Omental fat pad (tissue), 4 donors: ENCODE measurements at places on chromosomes 1 and 21.

DNA sequence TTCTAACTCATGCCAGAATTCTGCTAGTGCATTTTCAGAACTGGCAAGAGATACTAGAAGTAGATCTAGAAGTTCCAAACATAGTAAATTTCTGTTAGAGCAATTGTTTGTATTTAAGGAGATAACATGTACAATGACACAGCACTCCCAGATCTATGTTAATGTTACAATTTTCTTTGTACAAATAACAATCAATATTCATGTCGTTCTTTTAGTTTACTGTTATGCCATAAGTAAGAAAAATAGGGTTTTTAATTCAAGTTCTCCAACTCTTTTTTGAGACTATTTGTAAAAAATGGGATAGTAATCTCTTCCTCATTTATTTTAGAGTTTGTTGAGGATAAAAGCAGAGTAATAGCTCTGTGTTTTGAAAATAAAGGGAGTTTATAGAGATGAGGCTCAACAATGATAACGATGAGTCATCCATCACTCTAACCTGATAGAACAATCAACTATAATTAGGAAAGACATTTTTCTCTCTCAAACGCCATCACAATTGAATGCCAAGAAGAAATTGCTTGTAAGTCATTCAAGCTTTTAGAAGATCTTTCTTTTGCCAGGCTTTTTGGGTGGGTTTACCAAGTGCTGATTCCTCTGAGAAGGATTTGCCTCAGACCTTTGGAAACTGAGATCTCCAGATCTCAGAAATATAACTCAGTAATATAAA is 638 bp downstream of the CD84 start:
- no peak for DNase-seq

DNA sequence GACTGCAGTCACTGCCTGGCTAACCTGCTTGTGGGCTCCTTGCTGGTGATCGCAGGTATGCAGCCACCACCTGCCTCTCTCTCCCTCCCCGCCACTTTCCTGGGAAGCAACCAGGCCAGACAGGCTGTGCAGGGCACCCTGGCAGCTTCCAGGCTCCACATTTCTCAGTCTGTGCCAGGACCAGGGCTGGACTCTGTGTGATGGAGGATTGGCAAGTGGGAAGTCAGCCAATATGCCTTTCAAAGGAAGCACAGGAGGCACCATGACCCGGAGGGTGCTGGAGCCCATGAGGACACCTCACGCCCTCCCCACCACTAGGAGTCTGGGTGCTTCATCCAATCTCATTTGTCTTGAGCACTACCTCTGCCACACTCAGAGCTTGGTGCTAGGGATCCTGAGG is 15.8 kb upstream of the DISP3 start:
- no peak for DNase-seq

- DNase-seq, result no peak
These were observed 1.2 kb downstream of the LMOD1 start for GRCh38 chr1:201945157-201945556.

- DNase-seq, result no peak
These were observed 156.9 kb upstream of the IGSF21 start for GRCh38 chr1:17950728-17951127.

DNA sequence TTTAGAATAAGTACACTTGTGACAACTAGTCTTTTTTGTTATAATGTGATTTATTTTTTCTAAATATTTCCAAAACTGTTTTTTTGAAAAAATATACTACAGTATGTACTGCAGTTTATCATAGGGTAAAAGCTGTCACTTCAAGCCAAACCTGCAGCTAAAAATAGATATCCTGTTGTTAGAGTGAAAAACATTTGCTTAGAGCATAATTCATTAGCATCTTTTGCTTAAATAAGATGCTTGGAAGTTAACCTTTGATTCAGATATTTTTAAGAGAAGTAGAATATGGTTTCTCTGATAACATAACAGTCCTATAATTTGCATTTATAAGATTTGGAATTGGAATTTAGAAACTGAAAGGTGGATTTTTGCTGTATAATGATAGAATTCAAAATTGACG is 21.5 kb downstream of the PRKACB start:
- DNase-seq, result no peak
